ENCODE measurements at places on chromosomes 3 and 15.

GRCh38 chr15:66253418-66254088 is at the start of gene MEGF11:
TSS of gene MEGF11 (minus strand) at chr15:66253750. CDS start at chr15:66128403, 125,347 bp downstream.
- no peak within 1 kb of the TSS for H3K27ac ChIP-seq
- DNase-seq = peak; percentile 6
- peak within 1 kb of the TSS; percentile 27 for H3K4me3 ChIP-seq
- H3K27me3 ChIP-seq = peaks cover 4% of the 10 kb centered on the region

DNA sequence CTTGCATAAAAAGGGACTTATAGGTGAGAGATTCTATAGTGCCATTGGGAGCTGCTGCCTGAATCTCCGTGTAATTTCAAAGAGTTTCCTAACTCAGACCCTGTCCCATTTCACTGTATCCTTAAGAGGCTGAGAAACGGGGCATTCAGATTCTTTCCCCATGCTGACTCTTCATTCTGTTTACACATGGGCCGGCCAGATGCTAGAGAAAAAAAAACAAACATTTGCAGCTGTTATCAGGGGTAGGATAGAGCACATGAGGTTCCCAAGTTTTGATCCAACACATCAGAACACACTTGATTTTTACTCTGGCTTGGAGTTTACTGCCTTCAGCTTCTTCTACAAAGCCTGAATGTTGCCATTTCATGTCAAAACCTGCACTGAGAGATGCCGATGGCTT is 215.9 kb upstream of the TPRG1 start:
- DNase-seq = no peak
- no peak overlapping the region for H3K4me3 ChIP-seq
- no peaks in the 10 kb centered on the region for H3K27me3 ChIP-seq
- H3K36me3 ChIP-seq = no peaks in the 10 kb centered on the region

GRCh38 chr3:196120291-196120951 is 38.5 kb upstream of the TFRC start:
- H3K4me1 ChIP-seq = no peaks in the 10 kb centered on the region
- H3K36me3 ChIP-seq = no peaks in the 10 kb centered on the region
- no peak overlapping the region for H3K4me3 ChIP-seq
- H3K27ac ChIP-seq = no peak overlapping the region

- no peaks in the 10 kb centered on the region for H3K36me3 ChIP-seq
- H3K27ac ChIP-seq = no peak overlapping the region
- H3K4me1 ChIP-seq = no peaks in the 10 kb centered on the region
- no peaks in the 10 kb centered on the region for H3K27me3 ChIP-seq
- no peak overlapping the region for H3K4me3 ChIP-seq
These were observed 1635.5 kb downstream of the OTOL1 start for GRCh38 chr3:163132111-163132510.

- DNase-seq = peak; percentile 70
- H3K4me3 ChIP-seq = no peak overlapping the region
- H3K4me1 ChIP-seq = peaks cover 57% of the 10 kb centered on the region
- H3K36me3 ChIP-seq = no peaks in the 10 kb centered on the region
- peak overlapping the region; percentile 93 for H3K27ac ChIP-seq
- H3K27me3 ChIP-seq = no peaks in the 10 kb centered on the region
These were observed 670 bp upstream of the ISLR start for GRCh38 chr15:74172701-74173379.

Measured in thyroid gland (tissue), 4 donors.